ENCODE measurements at places on chromosomes 5 and 9.

DNA sequence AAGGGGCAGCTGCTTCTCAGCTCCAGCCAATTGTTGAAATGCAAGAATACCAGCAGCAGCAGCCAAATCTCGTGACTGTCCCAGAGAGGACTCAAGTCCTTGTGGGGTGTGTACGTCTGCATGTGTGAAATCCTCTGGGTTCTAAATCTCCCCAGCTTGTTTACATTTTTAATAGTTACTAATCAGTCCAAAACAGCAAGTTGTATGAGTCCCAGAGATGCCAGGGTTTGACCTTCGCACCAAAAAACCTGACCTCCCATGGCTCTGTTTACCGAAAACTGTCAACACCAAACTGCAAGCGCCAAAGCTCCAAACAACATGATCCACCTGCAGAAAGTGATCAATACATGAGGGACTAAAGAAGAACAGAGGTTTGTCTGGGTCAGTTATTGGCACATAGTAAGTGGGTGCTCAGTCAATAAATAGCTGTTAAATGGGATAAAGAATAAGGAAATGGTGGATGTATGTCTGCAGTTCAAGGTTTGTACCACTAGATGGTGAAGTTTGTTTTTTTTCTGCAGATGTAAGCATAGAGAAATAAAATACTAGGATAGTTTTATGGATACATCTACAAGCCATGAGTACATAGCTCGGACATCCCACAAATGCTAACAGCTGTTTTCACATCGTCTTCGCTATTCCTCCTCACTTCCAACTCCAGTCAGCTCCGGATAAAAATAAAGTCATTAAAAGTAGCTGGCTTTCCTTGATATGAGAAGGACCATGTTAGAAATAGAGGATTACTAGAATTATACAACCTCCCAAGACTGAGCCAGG, 85.3 kb upstream of the ADRB2 start:
- DNase-seq: no peak

GRCh38 chr9:131679261-131680020, 60.4 kb downstream of the RAPGEF1 start:
- no peak for DNase-seq

DNA sequence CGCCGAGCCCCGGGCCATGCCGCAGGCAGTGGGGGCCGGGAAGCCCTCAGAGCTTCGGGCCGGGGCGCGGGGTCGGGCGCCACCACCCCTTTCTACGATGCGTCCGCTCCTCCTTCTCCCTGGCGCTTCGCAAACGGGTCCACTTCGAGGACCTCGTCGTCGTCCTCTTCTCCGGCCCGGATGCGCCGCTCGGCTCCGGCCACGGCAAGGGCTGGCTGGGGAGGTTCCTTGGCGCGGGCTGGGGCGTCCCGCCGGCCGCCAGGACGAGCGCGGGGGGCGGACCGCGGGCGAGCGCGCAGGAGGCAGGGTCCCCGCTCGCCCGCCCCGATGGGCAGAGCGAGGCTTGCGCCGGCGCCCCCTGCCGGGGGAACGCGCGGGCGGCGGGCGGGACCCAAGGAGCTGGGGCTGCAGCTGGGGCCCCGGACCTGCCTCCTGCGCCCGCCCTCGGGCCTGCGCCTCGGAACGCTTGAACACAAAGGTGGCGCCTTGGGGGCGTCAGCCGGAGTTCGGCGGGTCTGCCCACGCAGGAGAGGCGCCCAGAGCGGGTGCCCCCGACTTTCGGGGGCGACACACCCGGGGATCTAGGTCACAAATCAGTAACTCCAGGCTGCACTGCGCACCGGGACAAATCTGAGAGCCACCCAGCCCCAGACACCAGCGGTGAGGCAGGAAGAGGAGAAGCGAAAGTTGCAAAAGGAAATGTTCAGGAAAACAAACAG, at the start of gene ROR2:
TSS of gene ROR2 (minus strand) at position 283 of the 719 bp plus-strand sequence.
- peak; percentile 43 for DNase-seq

DNA sequence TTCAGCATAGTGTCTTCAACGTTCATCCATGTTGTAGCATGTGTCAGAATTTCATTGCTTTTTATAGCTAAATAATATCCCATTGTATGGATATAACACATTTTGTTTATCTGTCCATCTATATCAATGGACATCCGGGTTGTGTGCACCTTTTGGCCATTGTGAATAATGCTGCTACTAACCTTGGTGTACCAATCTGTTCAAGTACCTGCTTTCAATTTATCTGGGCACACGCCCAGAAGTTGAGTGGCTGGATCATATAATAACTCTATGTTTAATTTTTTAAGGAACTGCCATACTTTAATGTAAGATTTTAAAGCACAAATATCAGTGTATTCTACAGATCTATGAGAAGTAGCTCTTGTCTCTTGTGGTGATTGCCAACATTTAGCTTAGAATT, 43.5 kb downstream of the SCAI start:
- DNase-seq: no peak

DNA sequence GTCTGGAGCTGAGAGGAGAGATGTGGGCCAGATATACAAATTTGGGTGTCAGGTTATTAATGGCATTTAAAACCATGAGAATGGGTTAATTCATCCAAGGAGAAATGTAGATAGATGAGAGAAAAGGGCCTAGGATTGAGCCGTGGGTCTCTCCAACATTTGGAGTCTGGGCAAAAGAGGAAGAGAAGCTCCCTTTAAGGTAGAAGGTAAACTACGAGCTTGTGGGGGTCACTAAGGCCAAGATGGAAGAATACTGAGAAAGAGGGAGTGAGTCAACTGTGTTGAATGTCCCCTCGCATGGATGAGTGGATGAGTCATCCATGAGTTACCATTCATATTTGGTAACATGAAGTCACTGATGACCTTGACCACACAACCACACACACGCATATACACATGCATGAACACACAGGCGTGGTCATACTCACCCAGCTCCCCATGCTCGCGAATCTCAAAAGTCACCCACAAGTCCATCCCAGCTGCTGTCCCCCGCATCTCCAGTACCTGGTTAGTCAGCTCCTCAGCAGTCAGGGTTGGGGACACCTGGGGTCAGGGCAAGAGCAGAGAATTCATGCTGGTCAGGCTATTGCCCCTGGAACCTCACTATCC, 6.8 kb upstream of the FCHSD1 start:
- no peak for DNase-seq

DNA sequence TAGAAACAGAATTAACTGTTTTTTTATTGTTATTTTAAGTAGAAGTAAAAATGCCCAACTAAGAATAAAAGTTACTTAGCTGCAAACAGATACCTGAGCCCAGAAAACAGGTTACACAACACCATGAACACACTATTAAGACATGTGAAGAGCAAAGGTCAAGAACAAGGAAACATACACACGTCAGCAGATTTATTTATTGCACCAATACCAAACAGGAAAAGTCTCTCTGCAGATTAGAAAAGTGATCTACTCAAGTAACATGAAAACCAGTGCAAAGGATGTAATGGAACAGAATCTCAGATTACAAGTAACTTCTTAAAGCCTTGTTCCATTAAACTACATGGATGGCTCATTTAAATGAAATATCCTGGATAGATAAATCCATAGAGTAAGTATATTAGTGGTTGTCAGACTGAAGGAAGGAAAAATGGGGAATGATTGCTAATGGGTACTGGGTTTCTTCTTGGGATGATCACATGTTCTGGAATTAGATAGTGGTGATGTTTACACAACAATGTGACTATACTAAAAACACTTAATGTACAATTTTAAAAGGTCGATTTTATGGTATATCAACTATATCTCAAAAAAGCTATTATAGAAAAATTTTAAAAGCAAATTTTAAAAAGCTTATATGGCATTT, 6.1 kb downstream of the SAR1B start:
- no peak for DNase-seq
